Activated CD8-positive, alpha-beta memory T cell treated with anti-CD3 and anti-CD28 coated beads, Interleukin-2, amount 50 U/mL, for 48 hours (primary cell): ENCODE measurements at places on chromosomes 1 and 21.

DNA sequence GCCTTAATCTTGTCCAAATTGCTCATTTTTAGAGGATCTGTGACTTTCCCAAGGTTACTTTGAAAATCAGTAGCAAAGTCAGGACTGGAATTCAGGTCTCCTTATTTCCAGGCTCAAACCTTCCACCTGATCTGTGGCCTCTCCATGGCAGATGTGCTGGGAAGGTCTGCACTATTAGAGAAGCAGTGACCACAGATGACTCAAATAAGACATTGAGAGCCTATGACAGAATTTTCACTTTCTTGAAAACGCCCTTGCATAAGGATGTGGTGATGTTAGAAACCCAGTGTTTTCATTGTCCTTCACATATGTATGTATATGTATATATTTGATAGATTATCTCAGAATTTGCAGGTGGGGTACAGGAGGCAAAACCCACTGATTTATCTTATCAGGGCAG lies 45.3 kb downstream of the TTC39A start:
- DNase-seq: no peak

GRCh38 chr1:38061883-38062328 lies 15.3 kb upstream of the POU3F1 start:
- no peak for DNase-seq

DNA sequence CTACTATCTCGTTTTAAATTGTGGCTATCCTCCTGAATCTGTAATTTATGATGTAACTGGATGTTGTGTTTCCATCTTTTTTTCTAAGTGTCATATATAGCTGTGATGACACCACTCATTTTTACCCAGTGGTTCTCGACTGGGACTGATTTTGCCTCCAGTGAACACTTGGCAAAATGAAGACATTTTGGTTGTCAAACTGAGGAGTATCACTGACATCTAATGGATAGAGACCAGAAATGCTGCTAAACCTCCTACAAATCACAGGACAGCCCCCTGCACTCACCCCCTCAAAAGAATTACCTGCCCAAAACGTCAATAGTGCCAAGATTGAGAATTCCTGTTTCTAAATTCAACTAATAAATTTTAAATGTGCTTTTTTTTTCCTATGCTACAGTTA lies 1.9 kb downstream of the TRMT13 start:
- no peak for DNase-seq

DNA sequence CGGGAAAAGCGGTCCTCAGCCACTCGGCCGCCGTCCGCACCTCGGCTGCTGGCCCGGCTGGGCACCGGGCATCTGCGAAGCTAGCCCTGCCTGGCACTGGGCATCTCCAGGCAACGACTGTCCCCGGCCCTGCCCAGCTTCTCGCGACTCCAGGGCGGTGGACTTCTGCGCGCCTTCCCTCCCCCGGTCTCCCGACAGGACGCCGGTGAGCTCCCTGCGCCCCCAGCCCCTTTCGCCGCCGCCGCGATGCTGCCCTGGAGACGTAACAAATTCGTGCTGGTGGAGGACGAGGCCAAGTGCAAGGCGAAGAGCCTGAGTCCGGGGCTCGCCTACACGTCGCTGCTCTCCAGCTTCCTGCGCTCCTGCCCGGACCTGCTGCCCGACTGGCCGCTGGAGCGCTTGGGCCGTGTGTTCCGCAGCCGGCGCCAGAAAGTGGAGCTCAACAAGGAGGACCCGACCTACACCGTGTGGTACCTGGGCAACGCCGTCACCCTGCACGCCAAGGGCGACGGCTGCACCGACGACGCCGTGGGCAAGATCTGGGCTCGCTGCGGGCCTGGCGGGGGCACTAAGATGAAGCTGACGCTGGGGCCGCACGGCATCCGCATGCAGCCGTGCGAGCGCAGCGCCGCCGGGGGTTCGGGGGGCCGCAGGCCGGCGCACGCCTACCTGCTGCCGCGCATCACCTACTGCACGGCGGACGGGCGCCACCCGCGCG lies 514 bp downstream of the FAM43B start:
- no peak for DNase-seq

DNA sequence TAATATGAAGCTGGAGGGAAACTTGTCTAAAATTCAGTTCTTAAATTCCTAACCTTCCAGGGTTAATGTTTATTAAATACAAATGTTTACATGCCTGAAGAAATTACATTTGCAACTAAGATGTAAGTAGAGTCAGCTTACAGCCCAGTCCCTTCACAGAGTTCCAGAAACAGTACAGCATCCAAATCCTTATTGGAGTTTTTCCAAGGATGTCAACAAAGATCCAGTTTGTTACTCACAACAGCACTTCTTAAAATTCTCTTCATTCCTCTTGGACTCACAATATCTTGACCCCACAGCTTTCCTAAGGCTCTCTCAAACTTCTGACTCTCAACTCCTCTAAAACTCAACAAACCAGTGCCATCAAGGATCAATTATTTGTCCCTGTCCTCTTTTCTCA lies 50.1 kb upstream of the RWDD3 start:
- DNase-seq: no peak

GRCh38 chr1:167328816-167329483 lies 108.3 kb downstream of the POU2F1 start:
- DNase-seq: no peak
